Activated CD4-positive, alpha-beta memory T cell treated with anti-CD3 and anti-CD28 coated beads for 36 hours (primary cell): ENCODE measurements at places on chromosomes 2 and 18. TPM values are rescaled to one million over a fixed set of nuclear protein-coding genes. Genes with fewer than 3 reads are reported as not detected.

DNA sequence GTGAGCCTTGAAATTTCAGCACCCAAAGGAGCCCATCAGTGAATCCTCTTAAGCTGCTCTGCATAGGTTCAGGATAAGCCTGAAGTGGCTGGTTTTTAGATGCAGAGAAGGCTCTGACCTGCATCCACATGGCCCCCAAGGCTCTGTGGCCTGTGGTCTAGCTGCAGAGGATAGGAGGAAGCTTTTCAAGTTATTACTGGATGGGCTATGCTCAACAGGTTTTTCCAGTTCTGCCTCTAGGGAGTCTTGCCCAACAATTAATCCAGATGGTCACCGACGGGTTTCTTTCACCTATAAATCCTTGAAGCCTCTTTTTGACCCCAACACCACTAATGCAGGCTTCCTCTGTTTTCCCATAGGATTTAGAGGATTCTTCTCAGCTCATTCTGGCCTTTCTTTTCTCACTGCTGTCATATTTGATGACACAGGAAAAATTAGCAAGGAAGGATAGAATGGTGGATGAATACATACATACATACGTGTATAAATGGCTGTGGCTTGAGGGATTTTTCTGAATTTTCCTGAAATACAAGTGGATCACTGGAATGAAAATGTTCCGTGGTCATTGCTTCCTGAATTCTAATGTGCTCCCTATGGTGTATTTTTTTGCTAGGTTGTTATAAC, 52.2 kb upstream of the BCL2L11 start:
- no peak overlapping the region for H3K4me3 ChIP-seq
- no peak for DNase-seq
- peaks cover 4% of the 10 kb centered on the region for H3K4me1 ChIP-seq
- peaks cover 26% of the 10 kb centered on the region for H3K27me3 ChIP-seq

GRCh38 chr18:47397671-47398319, 146.3 kb upstream of the SKOR2 start:
- H3K4me1 ChIP-seq = no peaks in the 10 kb centered on the region
- DNase-seq = peak; percentile 21
- H3K27me3 ChIP-seq = no peaks in the 10 kb centered on the region
- no peaks in the 10 kb centered on the region for H3K36me3 ChIP-seq
- no peak overlapping the region for H3K27ac ChIP-seq

- H3K27me3 ChIP-seq = no peaks in the 10 kb centered on the region
- H3K4me1 ChIP-seq = peaks cover 16% of the 10 kb centered on the region
- no peak overlapping the region for H3K4me3 ChIP-seq
- no peak overlapping the region for H3K27ac ChIP-seq
These were observed 553.3 kb downstream of the ARHGAP15 start for GRCh38 chr2:143682436-143683055.

DNA sequence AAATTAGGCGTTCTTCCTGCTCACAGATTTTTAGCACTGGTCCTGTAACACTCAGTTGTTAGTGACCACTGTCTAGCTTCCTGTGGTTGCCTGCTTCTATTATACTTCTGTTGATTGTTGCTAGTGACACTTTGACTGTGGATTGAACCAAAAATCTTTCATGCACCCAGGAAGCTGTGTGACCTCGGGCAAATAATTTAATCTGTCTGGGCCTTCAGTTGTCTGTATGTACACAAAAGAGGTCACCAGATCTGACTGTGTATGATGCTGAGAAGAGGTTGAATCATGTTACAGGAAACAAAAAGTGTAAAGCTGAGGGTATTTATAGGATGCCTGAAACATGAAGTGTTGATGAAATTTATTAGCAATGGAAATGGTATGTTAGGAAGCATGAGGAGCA, 12.7 kb downstream of the ICOS start:
- peaks cover 87% of the 10 kb centered on the region for H3K4me1 ChIP-seq
- H3K4me3 ChIP-seq = peak overlapping the region; percentile 65
- peaks cover 71% of the 10 kb centered on the region for H3K36me3 ChIP-seq

GRCh38 chr18:79770826-79771225, 26.9 kb upstream of the KCNG2 start:
- H3K27ac ChIP-seq = no peak overlapping the region
- H3K27me3 ChIP-seq = peaks cover 25% of the 10 kb centered on the region
- peaks cover 1% of the 10 kb centered on the region for H3K36me3 ChIP-seq

DNA sequence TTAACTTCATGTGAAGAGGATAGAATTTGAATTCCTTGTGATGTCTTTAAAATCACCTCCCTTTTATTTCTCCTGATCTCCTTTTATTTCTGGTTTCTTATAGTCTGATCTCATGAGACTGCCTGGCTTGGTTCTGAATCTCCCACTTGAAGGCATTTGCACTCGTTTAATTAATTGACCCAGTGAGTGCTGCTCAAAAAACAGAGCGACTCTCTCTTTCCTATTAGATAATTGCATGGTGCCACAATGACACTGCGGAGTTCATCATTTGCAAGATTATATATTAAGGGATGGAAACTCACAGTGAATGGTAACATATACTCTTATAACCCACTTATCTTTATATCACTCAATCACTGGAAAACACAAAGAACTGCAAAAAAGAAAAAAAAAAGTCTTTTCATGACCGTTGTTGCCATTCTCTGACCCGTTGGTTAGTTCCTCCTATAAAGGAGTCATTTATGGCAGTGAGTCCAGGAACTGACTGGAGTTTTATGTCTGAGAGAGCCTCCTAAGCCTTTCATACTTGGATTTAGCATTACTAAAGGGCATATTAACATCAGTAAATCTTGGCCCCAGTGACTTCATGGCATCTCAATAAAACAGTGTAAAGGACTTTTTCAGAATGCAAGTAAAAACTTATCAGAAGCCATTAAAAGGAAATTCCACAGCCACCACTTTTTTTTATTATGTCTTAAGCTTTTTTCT, 103.3 kb upstream of the EPHA4 start:
- H3K4me1 ChIP-seq = no peaks in the 10 kb centered on the region
- no peak overlapping the region for H3K27ac ChIP-seq
- H3K36me3 ChIP-seq = no peaks in the 10 kb centered on the region
- H3K4me3 ChIP-seq = no peak overlapping the region
- DNase-seq = no peak
- no peaks in the 10 kb centered on the region for H3K27me3 ChIP-seq

DNA sequence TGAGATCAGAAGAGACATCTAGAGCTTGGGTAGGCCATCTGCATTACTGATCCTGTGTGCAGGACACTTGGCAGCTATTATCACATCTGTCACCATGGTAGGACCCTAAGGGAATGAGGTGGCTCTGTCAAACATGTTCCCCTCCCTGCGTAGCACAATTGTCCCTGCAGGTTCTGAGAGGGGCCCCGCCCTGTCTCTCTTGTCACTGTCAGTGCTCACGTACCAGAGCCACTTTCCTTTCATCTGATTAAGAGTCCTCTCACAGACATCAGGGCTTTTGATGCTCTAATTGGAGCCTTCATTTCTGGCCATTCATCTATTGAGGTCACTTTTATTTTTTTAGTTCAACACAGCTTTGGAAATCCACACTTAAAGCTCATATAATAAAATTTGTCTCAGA, 38.5 kb downstream of the NEB start:
- no peaks in the 10 kb centered on the region for H3K36me3 ChIP-seq
- no peak for DNase-seq
- H3K4me3 ChIP-seq = no peak overlapping the region
- no peaks in the 10 kb centered on the region for H3K27me3 ChIP-seq

- peak overlapping the region; percentile 98 for H3K4me3 ChIP-seq
- H3K36me3 ChIP-seq = peaks cover 22% of the 10 kb centered on the region
- H3K27ac ChIP-seq = peak overlapping the region; percentile 99
- DNase-seq = no peak
- H3K4me1 ChIP-seq = peaks cover 87% of the 10 kb centered on the region
- H3K27me3 ChIP-seq = no peaks in the 10 kb centered on the region
These were observed 70.9 kb downstream of the LRRFIP1 start for GRCh38 chr2:237698358-237698694.

- no peak for DNase-seq
- H3K27ac ChIP-seq = no peak overlapping the region
- H3K36me3 ChIP-seq = no peaks in the 10 kb centered on the region
These were observed 8.9 kb downstream of the SH2D6 start for GRCh38 chr2:85427300-85427835.

- no peak overlapping the region for H3K4me3 ChIP-seq
- H3K27ac ChIP-seq = no peak overlapping the region
- no peak for DNase-seq
- peaks cover 10% of the 10 kb centered on the region for H3K27me3 ChIP-seq
These were observed 35.3 kb downstream of the TMEM237 start for GRCh38 chr2:201608021-201608420.

DNA sequence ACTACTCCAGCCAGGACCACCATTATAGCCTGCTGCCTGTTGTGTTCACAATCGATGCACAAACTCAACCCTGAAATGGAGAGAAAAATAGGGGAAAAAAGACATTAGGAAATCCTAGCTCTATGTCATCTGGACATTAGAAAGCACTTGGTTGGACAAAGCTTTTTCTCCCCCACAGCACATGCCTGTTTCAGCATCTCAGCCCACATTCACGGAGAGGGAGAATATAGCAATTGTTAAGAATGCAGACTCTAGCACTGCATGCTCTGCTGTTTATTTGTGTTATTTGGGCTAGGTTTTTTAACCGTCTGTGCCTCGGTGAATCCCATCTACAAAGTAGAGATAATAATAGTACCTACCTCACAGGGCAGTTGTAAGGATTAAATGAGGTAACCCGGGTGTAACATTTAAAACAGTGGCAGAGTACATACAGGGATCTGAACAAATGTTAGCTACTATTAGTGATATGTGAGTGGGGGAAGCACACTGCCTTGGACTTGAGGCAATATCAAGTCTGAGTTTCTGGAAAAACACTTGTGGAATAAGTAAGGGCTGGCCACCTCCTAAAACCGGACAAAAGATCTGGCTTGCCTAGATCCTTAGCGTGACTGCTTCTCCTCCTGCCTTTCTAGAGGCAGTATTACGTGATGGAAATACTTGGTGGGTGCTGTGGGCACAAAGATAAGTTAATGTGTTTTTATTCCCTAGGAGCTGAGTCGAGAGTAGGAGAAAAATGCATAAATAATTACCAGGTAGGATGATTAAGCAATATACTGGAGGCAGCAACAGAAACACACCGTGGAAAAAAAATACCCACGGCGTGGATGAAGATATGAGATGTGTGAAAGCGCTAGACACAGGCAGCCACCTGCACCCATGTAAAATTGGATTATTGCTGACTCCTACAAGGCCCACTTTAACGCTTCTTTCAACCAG, 1.0 kb upstream of the PPP1CB start:
- H3K4me1 ChIP-seq = peaks cover 45% of the 10 kb centered on the region
- peak overlapping the region; percentile 96 for H3K27ac ChIP-seq
- H3K27me3 ChIP-seq = no peaks in the 10 kb centered on the region
- DNase-seq = peak; percentile 47

GRCh38 chr18:49861659-49862058, 48.3 kb upstream of the ACAA2 start:
- H3K36me3 ChIP-seq = no peaks in the 10 kb centered on the region
- H3K4me1 ChIP-seq = no peaks in the 10 kb centered on the region
- no peak for DNase-seq
- H3K27me3 ChIP-seq = peaks cover 3% of the 10 kb centered on the region

- no peak overlapping the region for H3K4me3 ChIP-seq
- no peak overlapping the region for H3K27ac ChIP-seq
- no peak for DNase-seq
- no peaks in the 10 kb centered on the region for H3K36me3 ChIP-seq
- no peaks in the 10 kb centered on the region for H3K27me3 ChIP-seq
These were observed 249.5 kb upstream of the KLHL14 start for GRCh38 chr18:33022370-33022769.

DNA sequence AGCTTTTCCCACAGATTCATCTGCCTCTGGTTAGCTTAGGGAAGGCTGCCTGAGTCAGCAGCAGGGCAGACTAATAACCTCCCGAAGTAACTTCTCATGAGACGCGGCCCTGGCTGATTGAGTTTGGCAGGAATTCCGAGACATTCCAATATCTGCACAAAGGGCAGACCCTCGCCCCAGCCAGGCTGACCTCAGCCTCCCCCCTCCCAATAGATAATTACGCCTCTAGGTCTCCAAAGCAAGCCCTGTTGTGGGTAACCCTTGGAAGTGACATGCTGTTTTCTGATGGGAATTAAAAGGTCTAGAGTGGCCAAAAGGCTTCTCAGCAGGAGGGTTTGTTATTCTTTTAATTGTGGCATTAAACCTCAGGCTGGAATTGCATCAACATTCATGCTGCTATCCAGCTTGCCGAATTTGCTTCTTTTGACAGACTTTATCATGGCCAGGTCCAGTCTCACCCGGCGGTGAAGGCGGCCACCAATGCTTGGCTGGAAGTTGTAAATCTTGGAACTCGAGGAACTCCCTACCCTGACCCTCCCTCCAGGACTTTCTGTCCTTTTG, 98.0 kb upstream of the SLC14A2 start:
- H3K27ac ChIP-seq = no peak overlapping the region
- H3K4me3 ChIP-seq = no peak overlapping the region
- no peaks in the 10 kb centered on the region for H3K36me3 ChIP-seq
- DNase-seq = no peak
- no peaks in the 10 kb centered on the region for H3K4me1 ChIP-seq

DNA sequence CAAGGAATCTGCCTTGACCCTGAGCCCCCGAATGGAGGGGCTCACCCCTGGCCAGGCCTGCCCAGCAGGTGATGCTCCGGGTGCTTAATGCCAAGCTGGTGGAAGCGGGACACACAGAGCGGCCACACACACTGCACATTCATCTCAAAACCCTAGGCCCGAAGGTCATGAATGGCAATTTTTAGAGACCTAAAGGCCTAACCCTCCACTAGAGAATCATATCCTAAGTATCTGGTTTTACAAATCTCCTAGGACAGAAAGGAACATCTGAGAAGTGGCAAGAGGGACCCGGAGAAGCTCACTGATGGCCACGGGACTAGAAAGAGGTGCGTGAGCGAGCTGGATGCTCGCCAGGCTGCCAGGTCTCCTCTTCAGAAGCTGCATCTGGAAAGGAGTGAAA, 38.3 kb downstream of the ST3GAL5 start:
- H3K27ac ChIP-seq = peak overlapping the region; percentile 13
- H3K27me3 ChIP-seq = no peaks in the 10 kb centered on the region
- H3K4me1 ChIP-seq = peaks cover 68% of the 10 kb centered on the region

- no peak overlapping the region for H3K4me3 ChIP-seq
- no peaks in the 10 kb centered on the region for H3K4me1 ChIP-seq
- H3K36me3 ChIP-seq = peaks cover 3% of the 10 kb centered on the region
- H3K27me3 ChIP-seq = no peaks in the 10 kb centered on the region
These were observed 72.8 kb upstream of the ODC1 start for GRCh38 chr2:10520926-10521325.

- no peaks in the 10 kb centered on the region for H3K36me3 ChIP-seq
- H3K27me3 ChIP-seq = peaks cover 3% of the 10 kb centered on the region
- H3K4me3 ChIP-seq = no peak overlapping the region
These were observed 213.3 kb upstream of the HNRNPA3 start for GRCh38 chr2:176999301-176999700.

- no peak overlapping the region for H3K27ac ChIP-seq
- no peaks in the 10 kb centered on the region for H3K4me1 ChIP-seq
- no peak overlapping the region for H3K4me3 ChIP-seq
These were observed 211.1 kb downstream of the ALPK2 start for GRCh38 chr18:58417752-58418151.

- no peak for DNase-seq
- no peaks in the 10 kb centered on the region for H3K4me1 ChIP-seq
- H3K36me3 ChIP-seq = no peaks in the 10 kb centered on the region
- H3K27ac ChIP-seq = no peak overlapping the region
- no peaks in the 10 kb centered on the region for H3K27me3 ChIP-seq
These were observed 18.4 kb upstream of the ZNF521 start for GRCh38 chr18:25370391-25370790.

KATNAL2 gene
- 0.46 TPM for total RNA-seq

ICOS gene
- 187 TPM for total RNA-seq

UBE2F gene
- 52.9 TPM for total RNA-seq

CTAGE1 gene
- not detected for total RNA-seq

PTPRN gene
- total RNA-seq = not detected

PSD4 gene
- 170 TPM for total RNA-seq

FOXD4L1 gene
- 0.12 TPM for total RNA-seq

TUBA3E gene
- total RNA-seq = not detected

SH3BP4 gene
- total RNA-seq = 0.46 TPM

CHMP3 gene
- 36.5 TPM for total RNA-seq

STAT4 gene
- total RNA-seq = 52.4 TPM

ZAP70 gene
- 160 TPM for total RNA-seq

TEX44 gene
- not detected for total RNA-seq

FRZB gene
- total RNA-seq = not detected
